Activated naive CD4-positive, alpha-beta T cell treated with anti-CD3 and anti-CD28 coated beads, Interleukin-2, amount 50 U/mL, for 16 hours (primary cell): ENCODE measurements at places on chromosomes 13 and 19.

DNA sequence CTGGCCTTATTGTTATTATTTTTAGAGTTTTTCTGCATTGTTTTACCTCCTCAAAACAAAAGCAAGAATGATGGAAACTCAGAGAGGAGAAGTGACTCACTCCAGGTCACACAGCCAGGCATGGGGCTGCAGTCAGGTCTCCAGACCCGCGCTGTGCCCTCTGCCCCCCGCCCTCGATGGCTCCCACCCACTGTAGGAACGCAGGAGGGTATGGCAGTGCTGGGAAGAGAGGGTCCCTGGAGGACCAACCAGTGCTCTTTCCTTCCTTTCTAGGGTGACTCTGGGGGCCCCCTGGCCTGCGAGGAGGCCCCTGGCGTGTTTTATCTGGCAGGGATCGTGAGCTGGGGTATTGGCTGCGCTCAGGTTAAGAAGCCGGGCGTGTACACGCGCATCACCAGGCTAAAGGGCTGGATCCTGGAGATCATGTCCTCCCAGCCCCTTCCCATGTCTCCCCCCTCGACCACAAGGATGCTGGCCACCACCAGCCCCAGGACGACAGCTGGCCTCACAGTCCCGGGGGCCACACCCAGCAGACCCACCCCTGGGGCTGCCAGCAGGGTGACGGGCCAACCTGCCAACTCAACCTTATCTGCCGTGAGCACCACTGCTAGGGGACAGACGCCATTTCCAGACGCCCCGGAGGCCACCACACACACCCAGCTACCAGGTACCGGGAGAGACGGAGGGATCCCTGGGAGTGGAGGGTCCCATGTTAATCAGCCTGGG is 5.6 kb downstream of the TIMM13 start:
- DNase-seq: no peak

DNA sequence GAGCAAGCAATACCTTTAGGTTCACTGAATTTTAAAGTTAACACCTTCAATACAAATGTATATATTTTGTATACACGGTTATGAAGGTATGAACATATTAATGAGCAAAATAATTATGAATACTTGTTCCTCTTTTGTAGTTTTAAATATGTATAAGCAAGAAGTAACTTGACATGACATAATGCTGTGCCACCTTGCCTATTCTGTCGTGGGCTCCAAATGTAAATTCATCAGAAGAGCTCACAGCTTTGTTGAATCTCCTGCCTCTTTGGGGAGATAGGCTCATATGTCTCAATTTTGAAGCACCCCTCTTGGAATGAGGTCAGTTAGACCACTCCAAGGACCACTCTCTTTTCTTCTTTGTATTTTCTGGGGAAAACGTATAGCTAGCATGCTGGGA is 59.3 kb downstream of the LRCH1 start:
- no peak for DNase-seq

GRCh38 chr19:53055117-53055516 is 10.6 kb downstream of the ERVV-2 start:
- no peak for DNase-seq

DNA sequence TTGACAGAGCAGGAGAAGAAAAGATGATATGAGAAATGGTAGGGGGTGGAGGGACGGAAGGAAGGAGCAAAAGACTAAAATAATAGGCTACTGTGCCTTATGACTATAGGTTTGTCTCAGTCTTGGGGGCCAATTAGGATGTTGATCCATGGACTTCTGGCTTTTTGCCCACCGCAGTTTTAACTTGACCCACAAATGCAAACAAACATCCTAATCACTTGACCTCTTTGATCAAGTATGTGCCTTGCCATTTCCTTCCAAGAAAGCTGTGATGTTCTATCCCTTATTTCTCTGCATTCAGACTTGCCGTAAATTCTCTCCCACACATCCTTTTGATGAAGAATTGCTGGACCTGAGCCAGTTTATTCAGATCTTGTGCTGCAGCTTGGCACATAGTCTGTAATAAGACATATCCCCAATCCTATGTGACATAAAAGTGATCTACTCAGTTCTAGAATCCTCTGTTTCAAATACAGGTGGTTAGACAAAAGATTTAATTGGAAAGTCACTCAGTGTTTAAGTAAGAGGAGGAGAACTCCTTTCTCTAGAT is 62.8 kb downstream of the TPT1 start:
- no peak for DNase-seq

DNA sequence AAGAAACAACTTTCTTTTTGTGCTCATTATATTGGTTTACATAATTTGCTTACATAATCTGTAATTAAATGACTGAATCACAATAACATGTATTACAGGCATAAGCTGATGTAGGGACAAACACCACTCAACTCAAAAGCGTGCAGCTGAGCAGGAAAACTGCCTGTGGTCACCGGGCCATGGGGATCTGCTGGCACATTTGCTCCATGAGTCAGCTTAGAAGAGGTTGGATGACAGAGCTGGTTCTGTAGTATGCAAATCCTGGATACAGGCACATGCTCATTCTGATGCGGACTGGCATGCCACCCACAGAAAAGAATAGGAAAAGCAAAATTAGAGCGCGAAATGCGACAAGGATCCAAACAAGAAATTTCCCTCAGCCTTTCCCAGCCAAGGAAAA is 128.6 kb downstream of the USP12 start:
- DNase-seq: no peak

DNA sequence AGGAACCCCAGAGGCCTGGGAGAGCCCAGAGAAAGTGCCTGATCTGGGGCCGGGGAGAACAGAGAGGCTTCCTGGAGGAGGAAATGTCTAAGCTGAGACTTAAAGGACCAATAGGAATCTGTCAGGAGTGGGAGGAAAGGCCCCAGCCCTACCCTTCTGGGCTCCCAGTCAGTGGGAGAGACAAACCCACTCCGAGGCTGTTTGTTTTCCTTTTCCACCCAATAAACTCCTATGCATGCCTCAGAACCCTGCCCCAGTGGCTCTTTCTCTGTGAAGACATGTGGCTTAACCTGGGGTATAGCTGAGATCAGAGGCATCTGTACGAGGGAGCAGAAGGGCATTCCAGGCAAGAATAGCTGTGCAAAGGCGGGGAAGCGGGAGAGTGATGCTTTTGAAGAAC is 1.9 kb downstream of the MEGF8 start:
- no peak for DNase-seq

DNA sequence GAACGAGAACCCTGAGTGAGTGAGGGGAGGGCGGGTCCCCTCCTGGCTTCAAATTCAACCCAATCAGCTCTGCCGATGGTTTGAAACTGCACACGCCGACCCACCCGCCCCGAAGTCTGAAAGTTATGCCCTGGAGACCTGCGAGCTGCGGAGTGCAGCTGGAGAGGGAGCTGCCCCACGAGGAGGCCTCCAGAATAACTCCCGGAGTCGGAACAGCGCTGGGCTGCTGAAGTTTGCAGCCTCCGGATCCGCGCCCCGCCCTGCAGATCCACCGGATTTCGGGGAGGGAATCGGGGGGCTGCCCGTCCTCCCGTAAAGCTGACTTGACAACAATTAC is 7.0 kb downstream of the POU4F1 start:
- no peak for DNase-seq

DNA sequence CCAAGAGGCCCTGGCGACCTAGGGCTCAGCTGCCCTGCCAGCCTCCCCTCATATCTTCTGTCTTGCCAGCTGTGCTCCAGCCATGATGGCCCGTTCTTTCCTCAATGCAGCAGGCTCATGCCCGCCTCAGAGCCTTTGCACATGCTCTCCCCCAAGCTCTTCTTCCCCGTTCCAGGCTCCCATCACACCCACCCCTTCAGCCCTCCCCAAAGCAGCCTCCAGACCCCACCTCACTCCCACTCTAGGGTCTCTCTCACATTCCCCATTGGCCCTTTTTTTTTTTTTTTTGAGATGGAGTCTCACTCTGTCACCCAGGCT is 29.9 kb upstream of the ATP1A3 start:
- DNase-seq: no peak

DNA sequence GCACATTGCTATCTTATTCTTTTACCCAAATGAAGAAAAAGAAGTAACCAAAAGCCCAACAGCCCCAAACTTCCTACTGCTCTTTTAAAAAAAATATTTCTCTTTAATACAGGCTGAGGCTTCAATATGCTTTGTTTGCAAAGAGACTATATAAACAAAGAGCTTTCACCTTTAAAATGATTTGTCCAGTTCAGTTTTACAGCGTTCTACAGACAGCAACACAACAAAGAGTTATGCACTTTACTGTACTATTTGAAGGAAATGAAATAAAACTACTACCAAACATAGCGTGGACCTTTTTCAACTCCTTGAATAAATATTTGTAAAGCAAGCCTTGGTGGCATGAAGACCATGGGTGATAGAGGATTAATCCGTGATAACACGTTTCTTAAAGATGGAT is 151.2 kb downstream of the FGF9 start:
- DNase-seq: no peak

DNA sequence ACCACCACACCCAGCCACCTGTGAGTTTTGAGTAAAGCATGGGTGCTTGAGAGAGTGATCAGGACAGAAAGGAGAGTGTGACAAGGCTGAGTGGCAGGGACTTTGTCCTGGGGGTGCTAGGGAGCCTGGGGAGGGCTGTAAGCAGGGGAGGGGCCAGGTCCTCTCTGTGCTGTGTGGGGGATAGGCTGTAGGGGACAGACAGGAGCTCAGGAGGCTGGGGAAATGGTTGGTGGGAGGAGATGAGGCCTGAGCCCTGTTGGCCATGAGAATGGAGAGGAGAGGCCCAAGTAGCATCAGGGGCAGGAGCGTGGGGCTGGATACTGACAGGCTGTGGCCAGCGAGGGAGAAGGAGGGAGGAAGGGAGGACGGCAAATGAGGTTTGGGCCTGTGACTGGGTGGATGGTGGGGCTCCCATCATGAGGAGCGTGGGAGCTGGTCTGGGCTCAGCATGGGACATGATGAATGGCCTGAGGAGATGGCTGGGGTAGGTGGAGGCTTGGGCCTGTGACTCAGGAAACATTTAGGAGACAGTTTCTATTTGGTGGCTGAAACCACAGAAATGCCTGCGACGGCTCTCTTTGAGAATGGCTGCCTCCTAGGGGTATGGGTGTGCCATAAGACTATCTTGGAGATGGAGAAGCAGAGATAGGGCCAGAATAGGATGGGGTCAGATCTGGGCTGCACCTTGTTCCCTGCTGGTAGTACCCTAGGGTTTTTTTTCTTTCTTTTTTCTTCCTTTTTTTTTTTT is 25.0 kb downstream of the GRIN2D start:
- no peak for DNase-seq

DNA sequence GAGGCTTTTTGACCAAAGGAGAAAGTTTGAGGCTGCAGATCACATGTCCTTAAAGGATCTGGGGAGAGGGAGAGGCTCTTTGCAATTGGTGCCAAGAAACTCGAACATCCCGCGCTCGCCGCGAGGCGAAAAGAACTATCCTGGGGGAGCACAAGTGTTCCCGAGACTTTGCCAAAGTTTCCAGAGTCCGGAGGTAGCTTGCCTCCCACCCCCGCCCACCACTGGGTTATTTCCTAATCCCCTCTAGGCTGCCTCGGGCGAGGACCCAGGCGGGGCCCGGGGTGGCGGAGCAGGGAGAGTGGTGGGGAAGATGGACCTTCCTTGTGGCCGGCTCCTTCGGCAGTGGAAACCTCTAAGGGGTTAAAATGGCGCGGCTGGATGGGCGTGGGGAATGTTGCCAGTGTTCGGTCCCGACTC is 114.5 kb downstream of the KCNRG start:
- no peak for DNase-seq

- no peak for DNase-seq
Measured at GRCh38 chr13:113307491-113307890, 10.5 kb downstream of the LAMP1 start.

DNA sequence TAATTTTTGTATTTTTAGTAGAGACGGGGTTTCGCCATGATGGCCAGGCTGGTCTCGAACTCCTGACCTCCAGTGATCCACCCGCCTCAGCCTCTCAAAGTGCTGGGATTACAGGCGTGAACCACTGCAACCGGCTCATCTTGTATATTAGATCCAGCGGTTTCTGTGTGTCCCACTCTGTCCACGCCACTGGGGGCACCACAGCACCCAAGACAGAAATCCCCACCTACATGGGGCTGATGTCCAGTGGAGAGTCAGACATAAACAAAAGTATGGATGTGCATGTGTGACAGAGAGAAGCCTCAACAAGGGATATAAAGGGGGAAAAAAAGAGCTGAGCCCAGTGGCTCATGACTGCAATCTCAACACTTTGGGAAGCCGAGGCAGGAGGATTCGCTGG is 65.8 kb upstream of the ADGRE5 start:
- DNase-seq: no peak

DNA sequence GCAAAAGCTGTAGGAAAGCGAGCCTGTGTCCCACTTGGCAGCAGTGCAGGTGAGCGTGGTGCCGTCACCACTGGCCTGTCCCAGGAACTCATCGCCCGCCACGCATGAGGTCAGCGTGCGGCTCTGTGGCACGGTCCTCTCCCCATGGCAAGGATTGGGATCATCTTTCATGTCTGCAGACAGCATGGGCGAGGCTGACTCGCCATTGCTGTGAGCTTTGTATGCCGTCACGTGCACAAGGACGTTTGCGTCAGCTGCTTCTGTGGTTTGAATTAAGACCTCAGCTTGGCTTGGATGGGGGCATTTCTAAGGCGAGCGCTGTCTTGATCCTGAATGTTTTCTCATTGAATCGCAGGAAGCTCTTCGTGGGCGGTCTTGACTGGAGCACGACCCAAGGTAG is 9.8 kb downstream of the DAZAP1 start:
- no peak for DNase-seq
